ENCODE measurements at places on chromosomes 13 and 19.

DNA sequence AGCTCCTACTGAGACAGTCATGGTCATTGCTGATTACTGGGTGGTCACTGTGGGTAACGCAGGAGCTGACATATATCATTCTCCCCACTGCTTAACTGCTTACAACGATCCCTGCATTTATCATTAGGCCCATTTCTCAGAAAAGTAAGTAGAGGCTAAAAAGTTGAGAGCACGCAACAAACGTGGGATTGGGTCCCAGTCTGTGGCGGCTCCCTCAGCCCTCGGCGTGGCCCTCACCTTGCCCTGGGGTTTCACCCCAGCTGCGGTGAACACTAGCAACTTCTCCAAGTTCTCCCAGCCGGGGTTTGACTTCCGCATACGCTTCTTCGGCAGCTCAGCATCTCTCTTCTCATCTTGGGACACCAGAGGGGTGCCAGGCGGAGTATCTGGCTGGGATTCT is 2.5 kb downstream of the PNKP start:
- no peak for DNase-seq

DNA sequence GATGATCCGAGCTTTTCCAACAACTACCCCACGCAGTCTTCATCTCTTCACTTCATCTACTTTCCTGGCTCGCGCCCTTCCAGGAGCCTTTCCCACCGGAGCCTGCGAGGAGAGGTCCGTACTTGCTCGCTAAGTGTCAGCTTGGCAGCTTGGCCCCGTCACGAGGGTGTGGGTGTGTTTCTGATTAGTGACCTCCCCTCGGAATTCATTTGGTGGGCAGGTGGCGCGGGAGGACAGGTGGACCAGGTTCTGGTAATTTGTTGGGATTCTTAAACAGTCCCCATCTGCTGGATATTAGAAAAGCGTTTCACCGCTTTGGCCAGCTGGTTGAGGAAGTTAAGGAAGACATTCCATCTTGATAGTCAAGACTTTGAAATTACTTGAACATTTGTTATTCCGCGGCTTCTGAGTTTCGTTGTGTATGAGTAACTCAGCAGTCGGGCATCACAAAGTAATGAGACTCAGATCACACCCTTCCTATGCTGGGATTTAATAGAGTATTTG is 515 bp downstream of the UFM1 start:
- DNase-seq = peak; percentile 43

DNA sequence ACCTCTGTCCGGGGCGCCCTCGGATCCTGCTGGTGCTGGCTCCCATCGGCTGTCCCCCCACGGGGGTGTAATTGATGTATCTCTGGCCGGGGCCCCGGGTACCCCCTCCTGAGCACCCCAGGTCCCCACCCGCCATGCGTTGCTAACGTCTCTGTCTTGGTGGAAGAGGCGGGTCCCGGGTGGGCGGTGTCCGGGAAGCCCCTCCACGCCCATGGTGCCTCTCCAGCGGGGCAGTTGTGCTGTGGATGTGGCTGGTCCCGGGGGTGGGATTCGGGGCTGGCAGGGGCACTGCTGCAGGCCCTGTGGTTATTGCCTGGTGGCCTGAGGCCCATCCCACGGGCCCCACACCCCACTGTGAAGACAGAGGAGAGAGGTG is 4.9 kb downstream of the DIRAS1 start:
- no peak for DNase-seq

DNA sequence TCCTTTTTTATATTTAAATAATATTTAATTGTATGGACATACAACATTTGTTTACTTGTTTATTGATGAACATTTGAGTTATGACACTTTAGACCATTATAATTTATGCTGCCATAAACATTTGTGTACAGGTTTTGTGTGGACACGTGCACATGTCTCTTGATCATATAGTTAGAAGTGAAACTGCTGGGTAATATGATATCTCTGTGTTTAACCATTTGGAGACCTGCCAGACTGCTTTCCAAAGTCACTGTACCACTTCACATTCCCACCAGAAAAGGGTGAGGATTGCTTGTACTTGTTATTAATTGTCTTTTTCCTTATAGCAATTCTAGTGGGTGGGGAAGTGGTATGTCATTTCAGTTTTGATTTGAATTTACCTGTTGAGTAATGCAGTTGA is 145.6 kb upstream of the KLHL1 start:
- no peak for DNase-seq

DNA sequence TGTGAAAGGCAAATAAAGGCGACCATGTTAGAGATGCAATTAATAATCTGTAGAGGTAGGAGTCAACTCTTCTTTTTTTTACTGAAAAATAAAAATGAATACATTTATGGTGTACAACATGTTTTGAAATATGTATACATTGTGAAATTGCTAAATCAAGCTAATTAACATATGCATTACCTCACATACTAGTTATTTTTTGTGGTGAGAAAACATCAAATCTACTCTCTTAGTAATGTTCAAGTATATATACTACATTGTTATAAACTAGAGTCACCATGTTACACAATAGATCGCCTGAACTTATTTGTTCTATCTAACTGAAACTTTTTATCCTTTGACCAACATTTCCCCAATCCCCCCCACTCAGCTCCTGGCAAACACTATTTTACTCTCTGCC is 143.2 kb downstream of the POU4F1 start:
- no peak for DNase-seq

GRCh38 chr13:113951246-113951999 is 22.5 kb downstream of the C13orf46 start:
- DNase-seq = peak; percentile 82

DNA sequence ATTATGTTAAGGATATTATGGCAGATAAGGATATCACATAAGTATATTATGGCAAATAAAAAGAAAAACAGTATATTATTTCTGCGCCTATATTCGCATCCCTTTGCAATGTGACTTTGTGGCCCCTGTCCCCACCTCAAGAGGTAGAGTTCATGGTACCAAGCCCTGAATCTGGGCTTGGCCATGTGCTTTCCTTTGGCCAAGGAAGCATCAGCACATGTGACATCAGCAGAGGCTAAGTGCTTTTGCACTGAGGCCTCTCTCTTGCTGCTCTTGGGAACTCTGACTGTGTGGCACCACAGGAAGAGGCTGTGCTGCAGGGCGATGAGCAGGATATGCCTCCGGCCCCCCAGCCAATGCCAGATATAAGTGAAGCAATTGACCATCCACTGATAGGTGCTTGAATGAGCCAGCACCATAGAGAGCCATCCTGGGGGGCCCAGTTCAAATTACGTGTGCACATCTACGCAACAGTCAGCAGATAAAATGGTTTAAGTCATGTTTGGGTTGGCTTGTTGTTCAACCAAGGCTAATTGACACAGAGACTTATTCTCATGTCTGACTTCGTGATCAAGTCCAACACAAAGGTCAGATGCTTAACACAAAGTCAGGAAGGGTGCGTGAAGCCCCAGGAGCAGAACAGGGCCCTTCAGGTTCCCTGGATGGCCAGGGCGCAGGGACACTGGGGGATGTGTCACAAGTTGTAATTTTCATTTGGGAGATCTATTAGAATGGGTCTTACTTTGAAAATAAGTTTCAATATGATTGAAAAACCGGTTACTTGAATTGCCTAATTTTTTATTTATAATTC is 173.3 kb downstream of the COL4A1 start:
- no peak for DNase-seq

DNA sequence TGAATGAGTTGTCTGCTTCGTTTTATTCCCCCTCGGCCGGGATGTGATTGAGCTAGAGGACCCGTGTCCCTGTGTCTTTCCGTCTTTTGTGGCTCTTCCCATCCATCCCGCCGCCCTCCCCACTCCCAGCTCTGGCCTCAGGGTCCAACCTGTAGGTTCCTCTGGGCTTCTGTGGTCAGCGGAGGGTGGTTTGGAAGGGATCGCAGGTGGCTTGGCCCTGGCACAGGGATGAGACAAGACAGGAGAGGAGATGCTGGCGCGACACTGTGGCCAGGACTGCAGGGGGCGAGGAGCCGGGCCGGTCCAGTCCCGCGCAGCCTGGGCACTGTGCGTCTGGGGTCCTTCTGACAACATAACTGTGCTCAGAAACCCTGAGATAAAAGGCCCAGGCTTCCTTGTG is 2.0 kb downstream of the EVI5L start:
- DNase-seq = no peak

GRCh38 chr19:41575998-41576397 is at the start of gene CEACAM21:
Gene CEACAM21 (plus strand): TSS chr19:41576166. CDS start chr19:41576275, 109 bp downstream.
- no peak for DNase-seq

DNA sequence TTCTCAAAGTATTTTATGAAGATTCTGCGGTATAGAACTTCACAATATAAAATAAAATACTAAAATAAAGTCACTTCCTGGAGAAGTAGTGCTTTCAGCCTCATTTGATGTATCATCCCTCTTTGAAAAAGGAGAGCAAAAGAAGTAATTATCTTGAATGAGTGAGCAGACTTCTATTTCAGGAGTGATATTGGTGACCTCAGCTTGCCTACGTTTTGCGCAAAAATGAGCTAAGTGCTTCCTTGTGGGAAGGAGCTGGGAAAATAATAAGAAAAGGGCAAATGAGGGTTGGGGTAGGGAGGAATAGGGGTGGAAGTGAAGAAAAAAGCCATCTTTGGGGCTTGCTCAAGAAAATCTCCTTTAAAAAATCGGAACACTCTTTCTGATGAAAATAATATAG is 1773.6 kb downstream of the OLFM4 start:
- DNase-seq = no peak

DNA sequence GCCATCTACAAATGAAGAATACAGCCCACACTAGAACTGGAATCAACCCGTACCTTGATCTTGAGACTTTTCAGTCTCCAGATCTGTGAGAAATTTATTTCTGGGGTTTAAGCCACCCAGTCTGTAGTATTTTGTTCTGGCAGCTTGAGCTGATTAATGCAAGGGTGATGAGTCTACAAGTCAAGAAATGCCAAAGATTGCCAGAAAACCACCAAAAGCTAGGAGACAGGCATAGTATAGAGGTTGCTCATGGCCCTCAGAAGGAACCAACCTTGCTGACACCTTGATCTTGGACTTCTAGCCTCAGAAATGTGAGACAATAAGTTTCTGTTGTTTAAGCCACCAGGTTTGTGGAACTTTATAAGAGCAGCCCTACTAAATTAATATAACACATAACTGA is 428.2 kb upstream of the KLF12 start:
- DNase-seq = no peak

- DNase-seq = no peak
Observed at GRCh38 chr19:49896863-49897621, at the start of gene IL4I1. Gene IL4I1 (minus strand): TSS chr19:49896887. CDS start chr19:49896160, 727 bp downstream.

GRCh38 chr13:64866331-64866730 is 2363.8 kb downstream of the PCDH9 start:
- DNase-seq = no peak

GRCh38 chr19:55097864-55098715 is 19.3 kb downstream of the PPP1R12C start:
- DNase-seq = no peak

DNA sequence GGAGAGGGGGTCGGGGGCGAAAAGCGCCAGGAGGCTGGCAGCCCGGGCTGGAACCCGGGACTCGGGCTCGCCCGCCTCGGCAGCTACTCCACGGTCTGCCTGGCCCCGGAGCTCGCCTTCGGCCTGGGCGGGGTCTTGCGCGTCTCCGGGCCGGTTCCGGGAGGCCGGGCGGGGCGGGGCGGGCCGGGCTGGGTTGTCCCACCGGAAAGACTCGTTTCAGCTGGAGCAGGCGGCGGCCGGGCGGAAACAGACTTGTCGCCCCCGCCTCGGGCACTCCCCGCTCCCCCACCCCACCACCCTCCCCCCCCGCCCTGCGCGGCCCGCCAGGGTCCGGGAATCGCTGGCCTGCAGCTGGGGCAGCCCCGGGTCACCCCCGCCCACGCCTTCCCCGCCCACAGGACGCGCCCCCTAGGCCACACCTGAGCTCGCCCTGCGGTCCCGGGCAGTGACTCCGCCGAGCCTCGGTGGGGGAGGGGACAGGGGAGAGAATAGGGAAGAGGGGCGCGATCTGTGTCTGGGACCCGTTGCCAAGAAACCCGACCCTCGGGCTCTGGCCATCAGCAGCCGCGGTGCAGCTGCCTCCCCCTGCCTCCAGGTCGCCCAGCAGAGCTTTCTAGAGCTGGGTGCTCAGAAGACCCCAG is 109.4 kb downstream of the KCTD15 start:
- peak; percentile 25 for DNase-seq

- no peak for DNase-seq
Observed at GRCh38 chr13:24741016-24741662, 22.8 kb upstream of the RNF17 start.

GRCh38 chr19:30386551-30387143 is 14.5 kb downstream of the ZNF536 start:
- no peak for DNase-seq

GRCh38 chr13:66849706-66850105 is 380.4 kb downstream of the PCDH9 start:
- DNase-seq = no peak

DNA sequence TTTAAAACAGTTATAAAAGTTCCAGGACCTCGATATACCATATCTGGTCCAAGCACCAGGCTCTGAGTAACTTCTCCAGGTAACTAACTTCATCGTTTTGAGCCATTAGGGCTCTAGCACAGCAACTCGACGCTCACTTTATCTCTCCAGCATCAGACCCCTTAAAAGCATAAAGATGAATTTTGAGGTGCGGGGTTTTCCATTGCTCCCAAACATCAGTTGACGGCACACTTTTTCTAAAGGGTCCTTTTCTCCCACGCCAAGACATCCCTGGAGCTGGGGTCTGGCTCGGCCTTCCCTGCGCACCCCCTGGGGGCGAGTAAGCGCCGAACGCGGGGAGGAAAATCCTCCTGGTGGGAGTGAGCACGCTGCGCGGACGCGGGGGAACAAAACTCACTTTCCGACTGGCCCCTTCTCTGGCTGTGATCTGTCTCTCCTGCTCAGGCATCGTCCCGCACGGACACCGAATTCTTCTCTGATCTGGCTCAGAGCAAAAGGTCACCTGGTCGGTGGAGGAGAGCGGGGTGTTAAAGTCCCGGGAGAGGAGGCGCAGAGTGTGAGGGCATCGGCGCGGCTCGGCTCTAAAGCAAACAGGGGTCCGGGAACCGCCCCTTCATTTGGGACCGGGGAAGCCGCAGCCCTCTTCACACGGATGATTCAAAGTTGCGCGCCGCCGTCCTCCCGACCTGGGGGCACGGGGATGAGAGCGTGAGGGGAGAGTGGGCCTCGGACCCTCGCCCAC is at the start of gene ATP7B:
TSS of gene ATP7B (minus strand) at position 561 of the 742 bp plus-strand sequence. CDS start at position 448, 113 bp downstream.
- DNase-seq = no peak

DNA sequence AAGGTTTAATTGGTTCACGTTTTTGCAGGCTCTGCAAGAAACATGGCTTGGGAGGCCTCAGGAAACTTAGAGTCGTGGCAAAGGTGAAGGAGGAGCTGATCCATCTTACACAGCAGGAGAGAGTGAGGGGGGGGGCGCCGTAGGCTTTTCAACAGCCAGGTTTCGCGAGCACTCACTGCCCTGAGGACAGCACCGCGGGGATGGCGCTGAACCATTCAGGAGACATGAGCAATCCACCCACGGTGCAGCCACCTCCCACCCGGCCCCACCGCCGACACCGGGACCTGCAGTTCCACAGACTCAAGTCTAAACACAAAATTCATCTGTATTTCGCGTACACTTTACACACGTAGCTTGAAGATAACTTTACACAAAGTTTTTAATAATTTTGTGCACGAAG is 73.6 kb downstream of the KDM4B start:
- no peak for DNase-seq

DNA sequence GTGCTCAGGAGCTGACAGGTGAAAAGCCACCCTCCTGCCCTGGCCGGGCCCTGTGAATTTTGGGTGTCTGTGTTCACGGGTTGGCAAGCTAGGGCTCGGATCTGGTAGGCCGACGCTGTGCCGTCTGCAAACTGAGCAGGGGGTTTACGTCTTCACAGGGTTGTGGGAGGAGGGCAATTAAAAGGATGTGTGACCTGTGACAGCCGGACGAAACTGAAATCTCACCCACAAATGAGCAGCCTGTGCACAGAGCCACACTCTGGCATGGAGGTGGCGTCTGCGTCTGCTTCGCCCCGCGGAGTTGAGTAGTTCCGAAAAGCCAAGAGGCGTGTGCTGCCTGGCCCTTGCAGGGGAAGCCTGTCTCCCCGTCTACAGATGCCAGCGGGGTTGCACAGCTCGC is 117.3 kb downstream of the KDM4B start:
- no peak for DNase-seq

Data from fibroblast of gingiva (primary cell).